ENCODE measurements at places on chromosomes 16 and 17.

GRCh38 chr17:15261258-15261801 is 3.8 kb downstream of the PMP22 start:
- peak; percentile 48 for DNase-seq

DNA sequence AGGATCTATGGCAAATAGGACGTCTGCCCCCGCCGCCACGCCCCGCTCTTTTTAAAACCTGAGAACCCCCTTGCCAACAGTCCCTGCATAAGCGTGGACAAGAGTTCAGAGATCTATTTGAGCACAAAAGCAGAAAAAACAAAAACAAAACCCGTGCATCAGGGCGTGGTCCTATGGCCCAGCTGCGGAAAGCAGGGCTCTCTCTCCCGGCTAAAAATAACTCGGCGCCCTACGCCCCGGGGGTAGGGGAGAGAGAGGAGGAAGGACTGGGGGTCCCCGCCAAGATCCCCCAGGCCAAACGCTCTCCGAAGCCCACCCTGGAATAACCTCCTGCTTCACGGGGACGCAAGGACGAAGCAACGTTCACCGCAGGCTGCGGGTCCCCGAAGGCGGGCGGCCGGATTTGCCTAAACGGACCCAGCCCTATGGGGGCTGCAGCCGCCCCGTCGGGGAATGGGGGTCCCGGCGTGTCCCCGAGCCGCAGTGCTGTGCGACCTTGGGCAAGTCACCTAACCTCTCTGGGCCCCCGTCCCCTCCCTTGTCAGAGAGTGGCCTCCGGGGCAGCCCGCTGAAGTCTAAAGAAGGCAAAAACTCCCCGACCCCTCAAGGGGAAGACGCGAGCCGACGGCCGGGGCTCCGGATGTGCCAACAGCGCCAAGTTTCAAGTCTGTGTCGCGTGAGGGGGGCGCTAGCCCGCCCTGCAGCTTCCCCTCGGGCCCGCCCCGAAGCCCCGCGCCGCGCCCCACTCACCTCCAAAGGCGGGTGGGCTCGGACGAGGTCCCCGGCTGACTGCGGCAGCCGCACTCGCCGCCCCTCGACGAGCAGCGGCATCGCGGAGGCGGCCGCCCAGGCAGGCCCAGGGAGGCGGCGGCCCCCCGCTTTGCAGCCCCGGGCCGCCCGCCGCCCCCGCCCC is 477 bp downstream of the NTAN1 start:
- peak; percentile 74 for DNase-seq

DNA sequence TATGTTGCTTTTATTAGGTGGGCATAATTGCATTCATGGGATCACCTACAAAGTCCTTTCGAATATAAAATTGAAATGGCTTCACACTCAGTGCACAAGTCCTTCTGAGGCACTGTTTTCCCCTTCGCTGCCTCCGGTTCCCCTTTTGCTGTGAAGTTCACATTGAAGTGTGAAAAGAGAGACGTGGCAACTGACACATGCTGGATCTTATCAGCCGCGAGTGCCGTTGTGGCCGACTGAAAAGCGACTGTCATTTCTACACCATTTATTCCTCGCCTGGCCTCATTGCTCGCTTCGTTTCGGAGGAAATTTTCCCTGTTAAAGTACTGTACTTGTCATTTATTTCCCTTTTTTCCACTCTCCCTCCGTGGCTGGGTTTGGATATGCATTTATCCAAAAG is 423.5 kb downstream of the MAF start:
- DNase-seq: no peak

- DNase-seq: no peak
These were observed 10.8 kb downstream of the LYRM1 start for GRCh38 chr16:20911361-20911760.

- DNase-seq: no peak
These were observed 13.3 kb upstream of the C1QL1 start for GRCh38 chr17:44981221-44981968.

DNA sequence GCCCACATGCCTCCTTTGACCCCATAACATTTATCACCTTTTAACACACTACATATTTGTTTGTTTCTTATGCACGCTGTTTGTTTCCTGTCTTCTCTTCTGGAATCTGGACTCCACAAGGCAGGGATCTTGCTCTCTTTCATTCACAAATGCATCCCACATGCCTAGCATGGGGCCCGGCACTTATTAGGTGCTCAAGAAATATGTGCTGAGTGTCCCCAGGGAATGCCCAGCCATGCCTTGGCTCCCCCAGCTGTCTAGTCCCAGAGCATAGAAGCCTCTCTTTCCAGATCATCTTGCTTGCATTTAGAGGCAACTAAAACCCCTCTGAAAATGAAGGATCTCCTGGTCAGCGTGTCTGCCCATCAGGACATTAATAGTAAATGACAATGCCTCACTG is 283.7 kb downstream of the CBLN1 start:
- DNase-seq: no peak

- DNase-seq: no peak
These were observed 45.1 kb downstream of the CMIP start for GRCh38 chr16:81489547-81490267.

GRCh38 chr17:12463102-12463501 is 202.6 kb upstream of the MYOCD start:
- DNase-seq: no peak

DNA sequence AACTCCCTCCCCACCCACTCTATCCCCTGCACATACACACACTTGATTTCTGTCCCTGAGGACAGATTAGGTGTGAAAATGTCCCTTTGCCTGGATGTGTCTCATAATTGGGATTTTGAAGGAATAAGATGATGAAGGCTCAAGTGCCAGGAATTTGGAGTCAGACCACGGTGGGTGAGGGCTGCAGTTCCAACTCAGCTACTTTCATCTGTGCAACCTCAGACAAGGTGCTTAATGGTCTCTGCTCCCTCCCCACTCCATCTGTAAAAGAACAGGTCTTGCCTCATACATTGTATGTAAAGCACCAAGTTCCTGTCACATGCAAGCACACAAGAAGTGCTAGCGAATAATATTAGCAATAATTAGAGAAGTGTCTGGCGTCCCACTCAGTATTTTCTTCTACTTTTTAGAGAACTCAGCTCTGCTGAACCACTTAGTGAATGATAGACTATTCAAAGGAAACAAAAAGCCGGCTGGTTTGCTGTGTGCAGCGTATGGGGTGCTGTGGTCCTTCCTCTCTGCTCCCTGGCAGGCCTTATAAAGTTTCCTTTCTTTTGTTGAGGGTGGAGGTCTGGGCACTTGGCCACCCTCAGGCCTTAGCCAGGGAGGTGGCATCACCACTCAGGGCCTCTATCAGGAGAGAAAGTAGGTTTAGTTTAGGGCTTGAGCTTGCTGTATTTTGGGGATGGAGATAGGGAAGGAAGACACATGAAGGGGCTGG is 6.4 kb downstream of the TBX4 start:
- DNase-seq: no peak

DNA sequence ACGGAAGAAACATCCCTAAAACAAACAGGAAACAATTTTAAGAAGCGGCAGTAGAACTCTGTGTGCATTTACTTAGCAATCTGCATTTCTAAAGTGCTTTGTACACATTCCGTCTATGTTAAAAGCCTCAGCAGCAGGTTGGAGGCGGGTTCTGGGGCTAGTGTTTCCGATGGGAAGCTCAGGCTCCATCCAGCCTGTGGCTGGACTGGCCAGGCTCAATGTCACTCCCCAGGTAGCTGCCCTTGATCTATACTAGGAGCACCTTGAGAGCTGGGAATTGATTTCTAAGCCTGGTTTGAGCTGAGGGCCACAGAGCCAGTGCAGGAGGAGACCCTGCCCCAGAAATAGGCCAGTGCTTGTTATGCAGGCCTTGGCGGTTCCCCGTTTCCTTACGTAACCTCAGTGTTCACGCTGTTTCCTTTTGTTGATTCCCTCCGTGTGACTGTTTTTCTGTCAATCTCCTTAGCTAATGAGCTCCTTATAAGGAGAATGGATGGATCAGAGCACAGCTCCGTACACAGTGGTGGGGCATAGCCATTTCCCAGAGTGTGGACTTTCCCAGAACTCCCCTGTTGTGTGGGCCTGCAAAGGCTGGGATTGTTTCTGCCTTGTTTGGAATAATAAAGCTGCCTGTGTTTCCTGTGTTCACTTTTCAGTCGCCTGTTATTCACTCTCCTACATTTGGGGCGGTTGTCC is 21.4 kb downstream of the ADORA2B start:
- peak; percentile 81 for DNase-seq

- no peak for DNase-seq
These were observed 2.9 kb upstream of the SIRT7 start for GRCh38 chr17:81920612-81921536.

GRCh38 chr17:79189305-79189704 is 114.7 kb downstream of the ENGASE start:
- no peak for DNase-seq

DNA sequence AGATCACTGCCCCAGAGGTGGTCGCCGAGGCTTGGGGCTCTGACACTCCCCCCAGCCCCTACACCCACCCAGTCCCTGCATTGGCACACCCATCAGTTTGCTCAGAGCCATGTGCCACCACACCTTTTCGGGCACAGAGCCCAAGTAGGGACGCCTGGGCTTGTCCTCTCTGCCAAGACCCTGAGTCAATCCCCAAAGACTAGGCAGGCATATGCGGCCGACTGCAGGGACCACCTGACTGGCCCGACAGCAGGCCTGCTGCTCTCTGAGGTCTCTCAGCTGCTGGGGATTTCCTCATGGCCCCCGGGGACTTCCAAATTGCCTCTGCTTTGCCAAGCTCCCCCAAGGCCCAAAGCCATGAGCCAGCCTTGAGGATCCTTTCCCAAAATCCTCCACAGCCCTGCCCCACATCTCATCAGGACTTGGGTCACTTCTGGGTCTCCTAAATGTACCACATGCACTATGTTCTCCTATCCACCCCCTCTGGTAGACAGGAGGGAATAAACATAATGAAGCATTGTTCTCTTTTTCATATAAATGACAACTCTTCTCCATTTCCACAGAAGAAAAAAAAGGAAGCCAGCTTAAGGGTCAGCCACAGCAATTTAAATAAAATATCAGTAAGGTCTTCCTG is 30.6 kb downstream of the MYO18A start:
- DNase-seq: no peak

GRCh38 chr16:1244881-1245280 is 4.4 kb downstream of the TPSAB1 start:
- peak; percentile 26 for DNase-seq

DNA sequence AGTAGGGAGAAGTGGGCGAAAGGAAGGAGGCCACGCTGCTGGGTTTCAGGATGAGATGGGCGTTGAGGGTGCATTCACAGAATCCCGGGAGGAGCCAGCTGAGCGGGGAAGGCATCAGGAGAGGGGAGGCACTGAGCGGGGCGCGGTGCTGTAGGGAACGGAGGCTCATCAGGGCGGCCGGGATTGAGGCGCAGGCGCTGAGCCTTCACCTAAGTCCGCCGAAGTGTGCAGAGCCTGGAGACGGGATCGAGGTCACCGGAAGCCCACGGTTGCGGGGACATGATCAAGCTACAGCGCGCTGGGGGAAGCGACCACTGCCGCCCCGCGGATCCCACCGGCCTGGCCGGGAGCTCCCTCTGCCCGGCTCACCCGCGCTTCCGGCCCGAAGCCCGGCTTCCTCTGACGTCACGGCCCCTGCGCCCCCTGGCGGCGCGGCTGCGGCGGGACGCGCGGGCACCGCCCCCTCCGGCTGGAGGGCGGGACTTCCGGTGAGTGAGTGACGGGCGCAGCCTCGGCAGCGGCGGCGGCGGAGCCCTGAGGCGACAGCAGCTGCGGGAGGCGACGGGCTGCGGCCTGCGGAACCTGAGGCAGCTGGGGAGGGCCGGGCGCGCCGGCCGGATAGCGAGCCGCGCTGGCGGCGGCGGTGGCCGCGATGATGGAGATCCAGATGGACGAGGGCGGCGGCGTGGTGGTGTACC is at the start of gene MAPK8IP3:
MAPK8IP3 (plus strand) TSS at position 508 of the 698 bp plus-strand sequence; CDS start at position 653, 145 bp downstream.
- peak; percentile 92 for DNase-seq

- DNase-seq: no peak
These were observed 11.6 kb upstream of the ADGRG1 start for GRCh38 chr16:57616876-57617275.

- no peak for DNase-seq
These were observed 8.1 kb upstream of the KREMEN2 start for GRCh38 chr16:2955779-2956578.

Data from left colon (tissue), 2 donors.